ENCODE measurements at places on chromosomes 5 and 9.

DNA sequence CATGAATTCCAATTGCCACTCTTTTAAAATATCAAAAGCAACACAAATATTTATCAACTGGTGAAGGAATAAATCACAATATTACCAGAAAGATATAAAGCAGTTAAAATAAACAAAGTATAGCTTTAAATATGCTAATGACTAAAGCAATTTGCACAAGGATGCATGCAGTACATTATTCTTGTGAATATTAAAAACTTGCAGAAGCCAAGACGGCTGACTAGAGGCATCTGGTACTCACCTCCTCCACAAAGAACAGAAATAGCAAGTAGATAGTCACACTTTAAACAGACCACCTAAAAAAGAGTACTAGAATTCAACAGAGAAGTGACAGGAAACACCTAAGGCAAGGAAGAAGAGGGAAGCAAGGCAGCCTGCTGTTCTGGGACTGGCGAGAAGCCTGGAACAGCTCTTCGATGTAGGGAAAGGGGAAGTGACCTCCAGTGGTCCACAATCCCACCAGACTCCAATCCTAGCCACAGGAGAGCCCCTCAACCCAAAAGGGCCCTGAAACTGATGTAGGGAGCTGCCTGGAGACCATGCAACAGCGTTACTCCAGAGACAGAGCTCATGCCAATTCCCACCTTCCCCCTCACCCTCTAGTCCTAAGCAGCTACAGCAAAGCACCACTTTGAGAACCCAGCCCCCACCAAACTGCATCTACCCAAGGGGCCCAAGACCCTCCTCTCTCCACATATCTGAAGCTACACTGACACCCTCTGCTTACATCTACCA lies 86.3 kb downstream of the LPAR1 start:
- DNase-seq, result no peak

- peak; percentile 100 for DNase-seq
These were observed at the start of the genes BAG1 and CHMP5 for GRCh38 chr9:33264473-33265177. TSS of gene BAG1 (minus strand) at chr9:33264708. TSS of gene CHMP5 (plus strand) at chr9:33265049. CDS start at chr9:33265079, 30 bp downstream.

DNA sequence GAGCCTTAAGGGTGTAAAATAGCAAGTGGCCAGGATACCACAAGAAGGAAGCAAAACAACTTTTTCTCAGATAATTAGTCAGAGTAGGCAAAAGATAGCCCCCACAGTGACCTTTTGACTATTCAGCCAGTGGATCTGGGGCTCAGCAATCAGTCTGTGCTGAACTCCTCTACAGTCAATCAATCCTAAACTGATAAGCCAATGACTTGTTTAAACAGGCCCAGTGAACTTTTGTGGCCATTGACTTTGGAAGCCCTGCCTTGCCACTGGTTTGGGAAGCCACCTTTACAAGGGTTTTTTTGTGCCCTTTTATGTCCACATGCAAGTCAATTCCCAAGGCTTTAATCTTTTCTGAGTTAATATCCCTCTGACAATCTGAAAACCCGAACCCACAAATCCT lies 1565.0 kb upstream of the WWC1 start:
- no peak for DNase-seq

DNA sequence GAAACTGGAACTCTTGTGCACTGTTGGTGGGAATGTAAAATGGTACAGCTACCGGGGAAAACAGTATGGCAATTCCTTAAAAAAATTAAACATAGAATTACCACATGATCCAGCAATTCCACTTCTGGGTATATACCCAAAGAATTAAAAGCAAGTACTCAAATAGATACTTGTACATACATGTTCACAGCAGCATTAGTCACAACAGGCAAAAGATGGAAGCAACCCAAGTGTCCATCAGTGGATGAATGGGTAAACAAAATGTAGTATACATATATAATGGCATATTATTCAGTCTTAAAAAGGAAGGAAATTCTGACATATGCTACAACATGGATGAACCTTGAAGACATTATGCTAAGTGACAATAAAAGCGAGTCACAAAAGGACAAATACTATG lies 7.4 kb upstream of the SLC22A5 start:
- DNase-seq, result peak; percentile 90

DNA sequence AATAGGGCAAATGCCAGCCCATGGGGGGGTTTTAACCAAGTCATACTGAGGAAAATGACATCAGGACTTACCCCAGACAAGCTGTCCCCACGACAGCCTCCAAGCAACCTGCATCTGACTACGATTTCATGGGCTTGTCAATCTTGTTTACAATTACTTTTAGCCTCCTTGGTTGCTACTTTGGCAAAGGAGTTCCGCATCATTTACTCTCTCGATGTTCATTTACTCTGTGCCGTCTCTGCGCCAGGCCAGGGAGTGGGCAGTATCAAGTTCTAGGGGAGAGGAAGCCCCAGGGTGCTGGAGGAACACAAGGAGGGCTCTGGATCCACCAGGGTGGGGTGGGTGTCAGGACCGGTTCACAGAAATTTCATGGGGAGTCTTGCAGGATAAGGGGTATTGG lies 23.9 kb downstream of the PTPN3 start:
- no peak for DNase-seq

- DNase-seq, result no peak
These were observed 119.8 kb downstream of the SSBP2 start for GRCh38 chr5:81631124-81631523.

DNA sequence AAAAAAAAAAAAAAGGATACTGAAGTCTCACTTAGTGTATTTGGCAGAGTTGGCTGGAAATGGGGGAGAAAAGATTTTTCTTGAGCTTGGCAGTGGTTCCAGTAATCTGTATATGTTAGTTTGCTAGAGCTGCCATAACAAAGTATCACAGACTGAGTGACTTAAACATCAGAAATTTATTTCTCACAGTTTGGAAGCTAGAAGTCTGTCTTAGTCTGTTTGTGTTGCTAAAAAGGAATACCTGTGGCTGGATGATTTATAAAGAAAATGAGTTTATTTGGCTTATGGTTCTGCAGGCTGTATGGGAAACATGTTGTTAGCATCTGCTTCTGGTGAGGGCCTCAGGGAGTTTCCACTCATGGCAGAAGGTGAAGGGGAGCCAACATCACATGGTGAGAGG lies 89.6 kb upstream of the CEP78 start:
- no peak for DNase-seq

- no peak for DNase-seq
These were observed 139.7 kb downstream of the OR2K2 start for GRCh38 chr9:111190347-111190746.

GRCh38 chr5:142644127-142644526 lies 41.8 kb downstream of the FGF1 start:
- DNase-seq, result peak; percentile 82

GRCh38 chr5:2761921-2762488 lies 10.5 kb upstream of the IRX2 start:
- no peak for DNase-seq

DNA sequence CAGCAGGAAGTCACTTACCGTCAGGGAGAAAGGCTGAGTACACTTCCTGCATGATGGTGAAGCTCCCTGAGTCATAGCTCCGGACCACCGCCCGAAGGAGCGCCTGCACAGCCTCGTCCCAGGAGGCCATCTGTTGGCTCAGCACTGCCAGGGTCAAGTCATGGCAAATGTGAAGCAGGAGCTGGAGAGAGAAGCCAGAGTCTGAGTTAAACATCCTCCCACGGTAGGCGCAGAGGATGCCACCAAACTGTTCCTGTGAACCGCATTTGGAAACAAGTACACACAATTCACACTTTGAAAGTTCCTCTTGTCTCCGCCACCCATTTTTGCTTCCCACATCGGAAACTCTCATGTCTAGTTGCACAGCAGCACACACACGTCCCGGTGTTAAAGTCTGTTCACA lies 33.9 kb downstream of the CNOT8 start:
- peak; percentile 7 for DNase-seq

GRCh38 chr5:120361941-120362340 lies 102.2 kb upstream of the PRR16 start:
- DNase-seq, result no peak

- DNase-seq, result no peak
These were observed 151.8 kb upstream of the GDNF start for GRCh38 chr5:37991301-37992299.

GRCh38 chr9:84990416-84990815 lies 320.9 kb downstream of the NTRK2 start:
- peak; percentile 87 for DNase-seq

DNA sequence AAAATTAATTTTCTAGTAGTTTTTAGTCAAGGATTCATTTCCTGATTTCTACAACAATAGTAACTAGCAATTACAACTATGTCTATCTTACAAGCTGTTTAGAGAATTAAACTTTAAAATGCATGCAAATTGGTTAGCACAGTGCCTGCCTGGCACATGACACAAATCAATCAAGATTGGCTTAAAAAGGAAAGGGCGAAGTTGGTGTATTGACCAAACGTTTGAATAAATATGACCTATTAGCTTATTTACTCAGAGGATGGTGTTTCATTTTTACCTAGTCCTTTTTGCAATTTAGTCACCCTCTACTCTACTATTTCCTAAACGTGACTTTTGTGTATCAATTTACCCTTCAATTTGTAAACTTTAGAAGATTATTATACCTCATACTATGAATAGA lies 83.5 kb downstream of the GDA start:
- no peak for DNase-seq

GRCh38 chr5:67222243-67223025 lies 25.8 kb upstream of the CD180 start:
- no peak for DNase-seq

GRCh38 chr5:171888051-171888481 lies 102.4 kb downstream of the SMIM23 start:
- DNase-seq, result no peak

- DNase-seq, result peak; percentile 50
These were observed 24.6 kb downstream of the NR2F1 start for GRCh38 chr5:93607367-93608258.

DNA sequence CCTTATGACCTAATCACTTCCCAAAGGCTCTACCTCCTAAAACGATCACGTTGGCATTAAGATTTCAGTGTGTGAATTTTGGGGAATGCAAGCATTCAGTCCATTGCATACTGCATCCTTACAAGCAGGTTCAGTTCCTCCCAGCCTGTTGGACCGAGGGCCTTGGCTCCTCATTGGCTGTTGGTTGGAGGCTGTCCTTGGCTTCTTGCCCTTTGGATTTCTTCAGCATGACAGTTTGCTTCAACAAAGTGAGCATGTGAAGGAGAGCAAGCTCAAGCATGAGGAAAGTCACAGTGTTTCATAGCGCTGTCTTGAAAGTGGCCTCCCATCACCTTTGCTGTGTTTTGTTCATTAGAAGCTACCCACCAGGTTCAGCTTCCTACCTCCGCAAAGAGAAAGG lies 109.5 kb downstream of the GADD45G start:
- DNase-seq, result peak; percentile 27

DNA sequence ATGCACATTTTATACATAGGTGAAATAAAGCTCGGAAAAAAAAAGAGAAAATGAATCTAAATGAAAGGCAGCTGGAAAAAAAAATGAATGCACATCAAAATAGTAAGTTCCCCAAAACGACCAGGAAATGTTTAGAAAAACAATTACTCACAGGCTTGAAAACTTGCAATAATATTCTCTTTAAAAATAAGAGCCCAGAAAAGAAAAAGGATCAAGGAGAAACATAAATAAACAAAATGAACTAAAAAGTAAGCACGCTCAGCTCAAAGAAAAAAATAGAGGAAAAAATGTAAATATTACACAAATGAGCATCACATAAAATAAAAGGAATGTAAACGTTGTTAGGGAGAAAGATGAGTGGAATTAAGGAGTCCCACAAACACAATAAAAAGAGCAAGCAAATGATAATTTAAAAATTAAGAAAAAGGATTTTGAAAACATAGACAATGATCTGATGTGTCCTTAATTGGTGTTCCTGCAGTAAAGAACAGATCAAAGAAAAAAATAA lies 54.2 kb downstream of the SLC27A6 start:
- DNase-seq, result no peak

DNA sequence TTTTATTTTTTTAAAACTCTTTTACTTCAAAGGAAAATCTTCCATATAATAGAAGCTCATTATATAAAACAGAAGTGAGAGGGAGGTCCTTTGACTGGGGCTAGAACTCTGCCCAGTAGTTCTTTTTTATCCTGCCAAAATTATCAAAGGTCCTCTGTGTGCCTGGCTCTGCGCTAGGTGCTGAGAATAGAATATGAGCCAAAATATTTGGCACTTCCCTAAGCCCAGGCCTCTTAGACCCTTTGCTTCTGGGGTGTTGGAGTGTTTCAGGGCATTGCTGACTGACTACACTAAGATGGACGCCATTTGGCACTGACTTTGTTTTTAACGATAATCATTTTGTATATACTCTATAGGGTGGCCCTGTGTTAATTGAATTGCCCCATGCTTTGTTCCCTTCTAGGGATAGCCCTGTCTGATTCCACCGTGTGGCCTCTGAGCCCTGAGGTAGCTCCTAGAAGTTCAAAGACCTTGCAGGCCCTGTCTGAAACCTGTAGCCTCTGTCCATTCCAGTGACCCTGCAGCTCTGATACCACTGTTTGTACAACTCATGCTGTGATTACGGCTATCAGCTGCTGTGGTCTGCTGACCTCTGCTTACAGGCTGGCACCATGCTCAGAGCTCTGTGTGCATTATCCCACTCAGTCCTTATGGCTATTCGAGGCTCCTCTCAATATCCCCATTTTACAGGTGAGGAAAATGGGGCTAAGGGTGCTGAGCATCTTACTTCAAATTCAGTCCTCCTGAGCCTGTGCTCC lies 84.3 kb upstream of the SHB start:
- no peak for DNase-seq

- no peak for DNase-seq
These were observed 17.4 kb downstream of the LECT2 start for GRCh38 chr5:135937245-135937911.

DNA sequence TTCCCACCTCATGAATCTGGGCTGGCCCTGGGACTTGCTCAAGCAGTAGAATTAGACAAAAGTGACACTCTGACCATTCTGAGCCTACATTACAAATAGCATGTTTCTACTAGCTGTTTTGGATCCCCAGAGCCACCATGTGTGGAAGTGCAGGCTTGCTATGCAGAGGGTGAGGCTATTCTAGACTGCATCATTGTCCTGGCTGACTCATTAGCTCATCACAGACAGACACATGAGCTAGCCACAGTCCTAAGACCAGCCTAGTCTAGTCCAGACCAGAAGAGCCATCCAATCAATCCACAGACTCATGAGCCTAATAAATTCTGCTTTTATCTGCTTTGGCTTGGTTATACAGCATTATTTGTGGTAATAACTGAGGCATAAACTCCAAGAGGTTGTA lies 351.9 kb downstream of the PRELID2 start:
- peak; percentile 91 for DNase-seq
